Astrocyte of the cerebellum (primary cell): ENCODE measurements at places on chromosomes 13 and 19.

- no peak for DNase-seq
Measured at GRCh38 chr19:33557196-33557595, 35.6 kb upstream of the PEPD start.

GRCh38 chr19:32201636-32202051, 143.8 kb upstream of the ZNF507 start:
- DNase-seq: no peak

DNA sequence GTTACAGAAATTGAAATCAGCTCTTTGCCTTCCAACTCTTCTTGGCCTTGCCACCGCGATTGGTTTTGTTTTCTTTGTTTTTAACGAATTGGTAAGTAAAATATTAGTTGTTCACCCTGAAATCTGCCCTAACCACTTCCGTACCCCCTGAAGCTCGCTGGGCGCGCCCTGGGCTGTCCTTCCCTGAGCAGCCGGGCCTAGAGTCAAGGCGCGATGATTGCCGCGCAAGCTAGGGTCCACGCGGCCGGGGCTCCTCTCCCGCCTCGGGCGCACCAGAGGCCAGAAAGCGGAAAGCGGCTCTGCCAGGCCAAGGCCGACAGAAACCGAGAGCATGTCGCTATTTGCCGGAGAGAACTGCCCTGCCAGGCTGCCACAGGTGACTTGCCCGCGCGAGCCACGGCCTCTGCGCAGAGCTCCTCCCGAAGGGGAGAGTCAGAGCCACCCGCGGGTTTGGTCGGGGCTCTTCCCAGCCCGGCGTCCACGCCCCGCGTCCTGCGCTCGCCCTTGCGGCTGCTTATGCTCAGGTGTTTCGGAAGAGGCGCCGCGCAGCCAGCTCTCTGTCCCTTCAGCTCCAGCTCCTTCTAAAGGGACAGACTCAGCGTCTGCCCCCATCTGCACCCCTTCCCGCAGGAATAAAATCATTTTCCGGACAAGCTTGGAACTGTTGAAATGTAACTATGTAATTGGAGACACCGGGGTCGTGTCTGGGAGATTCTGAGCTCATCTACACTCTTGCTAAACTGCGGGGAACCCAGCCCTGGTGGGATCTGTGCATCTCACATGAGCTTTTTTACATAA, 6.6 kb upstream of the CDX2 start:
- no peak for DNase-seq

- no peak for DNase-seq
Measured at GRCh38 chr19:43586346-43586745, 9.6 kb downstream of the IRGQ start.

DNA sequence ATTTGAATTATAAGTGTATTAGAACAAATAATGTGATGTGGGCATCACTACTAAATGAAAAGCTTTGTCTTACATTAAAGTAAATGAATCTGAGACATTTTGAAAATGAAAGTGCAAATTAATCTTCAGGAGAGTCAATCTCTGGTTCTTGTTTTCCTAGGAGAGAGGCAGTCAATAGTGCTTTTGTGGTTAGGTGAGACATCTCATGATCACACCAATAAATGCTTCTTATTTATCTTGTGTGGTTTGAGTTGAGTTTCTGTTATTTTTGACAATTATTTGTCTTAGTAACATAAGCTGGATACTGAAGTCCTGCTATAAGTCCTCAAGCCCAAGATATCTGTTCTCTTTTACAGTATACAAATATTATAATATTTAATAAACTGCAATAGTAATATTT, 1378.0 kb upstream of the PCDH9 start:
- no peak for DNase-seq

- DNase-seq: no peak
Measured at GRCh38 chr13:114116734-114117133, 15.7 kb downstream of the RASA3 start.

DNA sequence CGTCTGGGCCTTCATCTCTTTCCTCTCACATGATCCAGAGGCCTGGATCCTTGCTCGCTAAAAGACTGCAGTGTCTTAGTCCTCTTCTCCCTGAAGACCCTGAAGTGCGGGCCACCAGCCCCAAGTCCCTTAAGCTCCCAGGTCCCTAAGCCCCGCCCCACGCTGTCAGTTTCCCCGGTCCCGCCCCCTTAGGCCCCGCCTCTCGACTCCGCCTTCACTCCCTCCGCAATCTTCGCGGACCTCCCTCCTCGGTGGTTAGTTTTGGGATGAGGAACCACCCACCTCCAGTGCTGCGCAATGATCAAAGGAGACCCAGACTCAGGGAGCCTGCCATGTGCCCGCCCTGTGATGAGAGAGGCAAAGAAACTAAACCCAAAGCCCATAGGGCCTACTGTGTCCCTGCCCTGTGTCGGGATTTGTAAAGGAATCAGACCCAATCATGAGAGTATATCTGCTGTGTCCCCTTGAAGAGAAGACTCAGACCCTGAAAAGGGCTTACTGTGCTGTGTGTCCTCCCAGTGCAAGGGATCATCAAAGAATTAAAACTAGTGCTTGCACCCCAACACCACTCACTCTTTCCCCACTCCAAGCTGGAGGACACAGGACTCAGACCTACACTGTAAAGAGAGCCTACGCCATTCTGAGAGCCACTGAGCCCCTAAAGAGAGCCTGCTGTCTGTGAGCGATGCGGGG, 3.0 kb upstream of the COX6B1 start:
- no peak for DNase-seq

DNA sequence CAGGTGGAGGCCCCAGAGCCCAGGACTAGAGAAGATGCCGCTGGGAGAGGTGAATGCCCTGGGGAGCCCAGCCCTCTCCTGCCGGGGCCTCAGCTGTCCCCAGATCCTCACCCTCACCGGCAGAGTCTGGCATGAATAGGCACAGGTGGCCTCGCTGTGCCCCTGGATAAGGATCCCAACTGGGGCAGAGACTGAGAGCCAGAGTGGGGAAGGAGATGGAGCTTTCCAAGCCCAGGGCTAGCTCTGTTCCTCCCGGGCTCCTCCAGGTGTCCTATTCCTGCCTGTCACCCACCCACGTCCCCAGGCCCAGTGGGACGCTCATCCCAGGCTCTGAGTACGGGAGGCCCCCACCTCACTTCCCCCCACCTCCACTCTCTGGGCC, 16.5 kb downstream of the PRR36 start:
- no peak for DNase-seq

DNA sequence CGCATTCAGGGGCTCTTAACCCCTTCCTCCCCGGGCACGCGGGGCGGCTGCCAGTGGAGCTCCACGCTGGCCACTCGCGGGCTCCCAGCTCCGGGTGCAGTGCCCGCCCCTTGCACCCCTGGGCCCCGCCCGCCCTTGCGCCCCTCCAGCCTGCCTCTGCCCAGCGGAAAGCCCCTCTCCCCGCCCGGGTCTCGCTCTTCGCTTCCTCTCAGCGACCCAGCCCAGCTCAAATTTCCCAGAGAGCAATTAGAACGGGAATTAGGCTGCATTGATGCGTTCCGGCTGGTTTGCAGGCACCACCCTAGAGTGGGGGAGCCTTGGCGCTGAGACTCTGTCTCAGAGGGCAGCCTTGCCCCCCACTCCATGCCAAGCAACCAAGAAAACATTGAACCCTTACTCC, 1.8 kb upstream of the GSX1 start:
- DNase-seq: no peak

GRCh38 chr19:12730064-12730463, 4.4 kb downstream of the TRIR start:
- no peak for DNase-seq

DNA sequence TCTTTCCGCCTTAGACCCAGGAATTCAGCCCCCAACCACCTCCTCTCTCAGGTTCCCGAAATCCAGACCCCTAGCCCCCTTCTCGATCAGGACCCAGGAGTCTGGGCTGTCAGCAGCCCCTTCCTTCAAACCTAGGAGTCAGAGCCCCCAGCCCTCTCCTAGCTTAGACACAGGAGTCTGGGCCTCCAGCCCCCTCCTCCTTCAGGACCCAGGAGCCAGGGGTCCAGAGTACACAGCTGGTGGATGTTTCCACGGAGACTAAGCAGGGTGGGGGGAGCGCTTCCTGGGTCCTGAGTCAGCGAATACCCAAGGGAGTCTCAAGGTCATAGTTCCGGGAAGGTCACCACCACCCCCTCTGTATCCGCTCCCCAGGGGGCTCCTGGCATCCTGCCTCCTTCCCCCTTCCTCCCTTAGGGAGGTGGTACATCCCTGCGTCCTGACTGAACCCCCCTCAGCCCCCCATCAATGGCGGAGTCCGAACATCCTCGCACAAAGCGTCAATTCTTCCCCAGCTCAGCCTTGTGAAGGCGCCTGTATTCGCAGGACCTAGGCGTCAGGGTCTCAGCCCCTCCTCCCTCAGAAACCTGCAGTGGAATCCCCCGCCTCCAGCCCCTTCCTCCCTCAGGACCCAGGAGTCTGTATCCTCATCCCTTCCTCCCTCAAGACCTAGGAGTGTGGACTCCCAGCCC, 4.6 kb downstream of the CADM4 start:
- DNase-seq: no peak

DNA sequence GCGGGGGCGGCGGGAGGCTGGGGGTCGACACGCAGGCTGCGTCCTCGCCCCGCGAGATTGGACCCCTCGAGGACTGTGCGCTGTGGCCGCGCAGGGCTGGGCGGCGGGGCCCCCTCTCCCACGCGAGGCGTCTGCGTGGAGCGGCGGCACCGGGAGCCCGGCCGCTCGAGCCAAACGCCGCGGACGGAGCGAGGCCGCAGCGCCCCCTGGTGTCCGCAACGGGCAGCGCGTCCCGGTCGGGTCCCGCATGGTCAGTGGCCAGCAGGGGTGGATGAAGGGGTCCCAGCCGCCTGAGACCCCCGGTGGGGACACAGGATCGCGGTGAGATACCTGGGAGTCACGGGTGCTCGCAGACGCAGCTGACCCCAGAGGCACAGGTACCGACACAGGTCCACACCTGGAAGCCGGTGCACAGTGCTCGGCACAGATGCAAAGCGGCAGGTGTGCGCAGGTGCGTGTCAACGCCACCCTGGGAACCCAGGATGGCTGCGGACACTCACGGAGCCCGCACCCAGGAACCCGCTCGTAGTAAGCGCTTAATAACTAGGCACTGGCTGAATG, 2.1 kb upstream of the CIRBP start:
- DNase-seq: no peak

- no peak for DNase-seq
Measured at GRCh38 chr13:103676329-103676728, 610.1 kb upstream of the SLC10A2 start.
